ENCODE measurements at places on chromosomes 2 and 18.

DNA sequence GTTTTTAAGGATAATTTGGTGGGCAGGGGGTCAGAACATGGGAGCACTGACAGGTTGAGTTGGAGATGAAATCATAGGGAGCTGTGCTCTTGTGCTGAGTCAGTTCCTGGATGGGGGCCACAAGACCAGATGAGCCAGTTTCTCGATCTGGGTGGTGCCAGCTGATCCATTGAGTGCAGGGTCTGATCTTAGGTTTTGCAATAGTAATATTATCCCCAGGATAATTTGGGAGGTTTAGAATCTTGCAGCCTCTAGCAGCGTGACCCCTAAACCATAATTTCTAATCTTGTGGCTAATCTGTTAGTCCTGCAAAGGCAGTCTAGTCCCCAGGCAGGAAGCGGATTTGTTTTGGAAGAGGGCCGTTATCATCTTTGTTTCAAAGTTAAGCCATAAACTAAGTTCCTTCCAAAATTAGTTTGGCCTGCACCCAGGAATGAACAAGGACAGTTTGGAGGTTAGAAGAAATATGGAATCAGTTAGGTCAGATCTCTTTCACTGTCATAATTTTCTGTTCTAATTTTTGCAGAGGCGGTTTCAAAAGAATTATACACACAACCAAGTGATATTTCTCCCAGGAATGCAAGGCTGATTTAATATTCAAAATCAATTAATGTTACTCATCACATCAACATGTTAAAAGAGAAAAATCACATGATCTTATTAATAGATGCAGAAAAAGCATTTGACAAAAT lies 23.0 kb downstream of the DBI start:
- DNase-seq, result no peak

DNA sequence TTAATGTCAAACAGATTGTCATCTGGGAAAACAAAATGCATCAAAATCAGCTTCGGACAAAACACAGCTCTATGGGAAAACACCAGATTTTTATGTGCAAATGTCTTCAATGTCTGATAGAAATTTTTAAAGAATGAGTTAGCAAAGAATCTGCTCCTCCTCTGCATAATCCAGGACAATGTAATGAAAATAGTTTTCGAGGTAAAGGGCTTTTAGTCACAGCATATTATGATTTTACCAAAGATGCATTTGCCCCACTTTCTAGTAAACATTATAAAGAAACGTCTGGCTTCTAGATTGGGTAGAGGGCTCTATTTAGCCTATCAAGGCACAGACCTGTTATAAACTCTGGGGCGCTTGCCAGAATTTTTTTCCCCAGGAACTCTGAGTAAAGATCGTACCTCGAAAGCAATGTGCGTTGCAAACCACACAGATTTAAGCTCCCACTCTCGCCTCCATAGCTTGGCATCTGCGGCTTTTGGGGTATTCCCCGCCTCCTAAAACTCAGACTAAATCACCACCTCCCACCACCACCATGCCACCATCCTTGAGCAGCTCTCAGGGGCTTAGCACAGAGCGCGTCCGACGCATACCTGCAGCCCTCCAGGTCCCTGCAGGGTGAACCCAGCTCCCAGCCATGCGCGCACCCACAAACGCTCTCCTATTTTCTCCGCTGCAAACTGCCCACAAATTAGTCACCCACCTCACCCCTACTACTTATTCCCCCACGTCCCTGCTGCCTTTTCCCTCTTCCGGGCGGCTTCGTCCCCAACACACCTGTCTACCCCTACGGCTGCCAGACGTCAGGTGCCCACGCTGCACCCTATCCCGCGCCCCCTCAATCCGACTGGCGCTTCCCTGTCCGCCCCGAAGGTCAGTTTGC lies 829 bp downstream of the ACVR1C start:
- DNase-seq, result peak; percentile 26

- no peak for DNase-seq
Measured at GRCh38 chr2:134284119-134284670, 30.3 kb downstream of the MGAT5 start.

DNA sequence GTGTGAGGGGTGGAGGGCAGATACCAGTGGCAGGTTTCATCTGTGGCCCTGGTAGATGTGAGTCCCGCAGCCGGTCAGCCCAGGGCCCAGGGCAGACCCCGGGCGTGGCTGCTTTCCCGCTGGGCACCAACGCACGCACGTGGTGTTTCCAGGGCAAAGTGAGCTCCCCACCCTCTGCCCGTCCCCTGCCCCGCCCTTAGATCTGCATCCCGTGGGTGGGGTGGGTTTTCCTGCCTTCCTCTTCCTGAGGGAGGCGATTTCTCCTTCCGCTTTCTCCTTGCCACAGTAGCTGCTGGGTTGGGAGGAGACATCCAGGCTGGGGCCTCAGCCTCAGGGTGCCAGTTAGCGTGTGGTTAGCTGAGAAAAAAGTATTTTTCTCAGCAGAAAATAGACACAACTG lies 49.6 kb downstream of the ODC1 start:
- DNase-seq, result no peak

All from activated T-helper 9 cell treated with anti-CD3 and anti-CD28 coated beads, Interleukin-2, amount 50 U/mL, for 16 hours (primary cell).